NT2/D1 (cell line): ENCODE measurements at places on chromosomes 4 and X.

- DNase-seq: no peak
Measured at GRCh38 chrX:69297506-69297905, 132.3 kb upstream of the PJA1 start.

DNA sequence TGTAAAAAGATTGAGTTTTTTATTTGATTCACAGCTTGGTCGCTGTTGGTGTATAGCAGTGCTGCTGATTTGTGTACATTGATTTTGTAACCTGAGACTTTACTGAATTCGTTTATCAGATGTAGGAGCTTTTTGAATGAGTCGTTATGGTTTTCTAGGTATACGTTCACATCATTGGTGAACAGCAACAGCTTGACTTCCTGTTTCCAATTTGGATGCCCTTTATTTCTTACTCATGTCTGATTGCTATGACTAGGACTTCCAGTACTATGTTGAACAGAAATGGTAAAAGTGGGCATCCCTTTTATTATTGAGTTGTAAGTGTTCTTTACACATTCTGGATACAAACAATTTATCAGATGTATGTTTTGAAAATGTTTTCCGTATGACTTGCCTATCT, 76.0 kb downstream of the ADGRG4 start:
- no peak for DNase-seq

DNA sequence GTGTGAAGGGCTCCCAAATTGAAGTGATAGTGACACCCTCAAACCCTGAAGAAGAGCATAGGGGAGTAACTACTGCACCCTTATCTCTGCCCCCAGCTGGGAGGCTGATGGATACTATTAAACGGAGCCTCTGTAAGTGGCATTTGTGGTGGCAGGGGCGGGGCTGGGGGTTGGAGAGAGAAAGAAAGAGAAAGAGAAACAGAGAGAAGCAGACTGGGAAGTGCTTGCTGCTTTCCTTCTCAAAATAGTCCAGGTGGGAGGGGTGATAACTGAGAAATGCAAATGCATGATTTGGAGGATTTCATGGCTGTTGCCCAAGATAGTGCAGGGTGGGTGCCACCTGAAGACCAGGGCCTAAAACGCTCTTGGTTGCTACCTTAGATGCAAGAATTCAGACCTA, 253.5 kb upstream of the GATB start:
- no peak for DNase-seq

- no peak for DNase-seq
Measured at GRCh38 chrX:111288841-111289240, 18.6 kb upstream of the CAPN6 start.

- no peak for DNase-seq
Measured at GRCh38 chr4:184171011-184171410, 46.7 kb downstream of the ENPP6 start.

- DNase-seq: no peak
Measured at GRCh38 chr4:54661169-54661568, 3.4 kb downstream of the KIT start.

DNA sequence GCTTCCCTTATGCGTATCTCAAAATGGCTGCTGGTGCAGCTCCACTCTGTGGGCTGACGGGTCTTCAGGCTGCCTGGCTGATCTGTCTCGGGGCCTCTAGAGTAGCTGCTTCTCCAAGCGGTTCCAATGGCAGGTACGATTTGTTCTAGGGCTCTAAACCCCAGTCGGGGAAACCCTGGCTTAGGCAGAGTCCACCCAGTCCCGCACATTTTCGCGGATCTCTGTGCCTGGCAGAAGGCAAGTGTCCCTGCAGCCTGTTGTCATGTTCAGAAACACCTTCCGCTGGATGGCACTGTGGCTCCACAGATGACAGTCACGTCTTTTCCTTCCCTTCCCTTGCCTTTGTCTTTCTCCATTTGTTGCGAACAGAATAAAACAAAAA, 54.4 kb downstream of the NBDY start:
- no peak for DNase-seq
